Spleen (tissue), 13 donors: ENCODE measurements at places on chromosomes 16 and 17.

DNA sequence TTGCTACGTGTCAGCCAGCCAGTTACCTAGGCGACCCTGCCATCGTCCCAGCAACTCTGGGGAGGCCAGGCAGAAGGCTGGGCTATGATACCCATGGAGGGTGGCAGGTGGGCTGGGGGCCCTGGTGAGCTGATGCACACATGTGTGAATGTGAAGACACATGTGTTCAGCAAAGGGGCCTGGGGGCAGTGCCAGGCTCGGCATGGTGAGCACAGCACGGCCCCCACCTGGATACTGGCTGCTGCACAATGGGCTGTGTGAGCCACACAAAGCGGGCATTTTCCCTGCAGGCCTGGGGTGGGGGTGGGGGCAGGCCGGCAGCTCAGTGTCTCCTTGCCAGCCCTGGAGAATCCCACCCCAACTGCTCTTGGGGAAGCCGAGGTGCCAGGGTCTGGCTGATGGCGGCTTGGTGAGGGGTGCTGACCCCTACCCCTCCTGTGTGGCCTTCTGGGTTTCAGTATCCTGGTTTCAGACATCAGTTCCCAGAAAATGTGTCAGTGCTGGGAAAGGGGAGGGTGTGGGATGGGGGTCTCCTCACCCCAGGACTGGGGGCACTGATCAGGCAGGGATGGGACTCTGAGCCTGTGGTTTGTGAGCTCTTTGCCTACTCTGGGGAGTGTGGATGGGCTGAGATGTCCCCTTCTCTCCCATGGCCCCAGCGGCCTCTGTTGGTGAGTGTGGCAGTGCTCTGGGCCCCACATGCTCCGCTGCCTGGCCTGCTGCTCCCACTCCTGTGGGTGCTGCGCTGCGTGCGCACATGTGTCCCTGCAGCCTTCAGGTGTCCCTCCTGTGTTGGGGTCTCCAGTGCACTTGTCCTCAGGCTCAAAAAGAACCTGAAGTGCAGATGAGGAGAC lies 5.1 kb downstream of the LLGL1 start:
- DNase-seq: no peak

- no peak for DNase-seq
Measured at GRCh38 chr16:23293016-23293415, 9.1 kb upstream of the SCNN1B start.

GRCh38 chr16:86354641-86355513 lies 155.4 kb upstream of the FOXF1 start:
- DNase-seq: no peak

DNA sequence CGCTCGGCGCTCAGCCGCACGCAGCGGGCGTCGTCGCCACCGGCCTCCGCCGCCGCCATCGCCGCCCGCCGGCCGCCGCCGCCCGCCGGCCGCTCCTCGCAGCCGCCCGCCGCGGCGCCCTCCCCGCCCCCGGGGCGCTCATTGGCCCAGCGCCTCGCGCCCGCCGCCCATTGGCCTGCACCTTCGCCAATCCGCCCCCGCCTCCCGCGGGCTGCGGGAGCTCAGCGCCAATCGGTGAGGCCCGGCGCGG lies at the start of gene PGP:
Gene PGP, minus strand, starts transcription at position 122 of the 250 bp plus-strand sequence. Its CDS starts 63 bp downstream, at position 59.
- DNase-seq: no peak

- no peak for DNase-seq
Measured at GRCh38 chr16:11144122-11144521, 111.9 kb downstream of the SOCS1 start.

DNA sequence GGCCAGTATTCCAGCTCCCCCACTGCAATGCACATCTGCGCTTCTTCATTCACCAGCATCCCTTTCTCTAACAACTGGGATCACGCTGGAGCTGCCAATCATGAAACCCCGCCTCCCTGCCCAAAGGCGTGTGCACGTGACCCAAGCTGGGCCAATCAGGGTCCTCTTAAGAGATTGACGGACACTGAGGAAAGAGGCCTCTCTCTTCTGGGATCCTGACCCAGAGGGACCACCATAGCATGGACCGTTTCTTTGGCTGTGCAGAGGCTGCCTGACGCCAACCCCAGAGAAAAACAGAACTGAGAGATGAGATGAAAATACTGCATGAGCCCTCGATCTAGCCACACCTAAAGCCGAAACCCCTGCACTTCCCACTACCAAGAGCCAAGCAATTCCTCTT lies 32.0 kb downstream of the COTL1 start:
- DNase-seq: no peak

DNA sequence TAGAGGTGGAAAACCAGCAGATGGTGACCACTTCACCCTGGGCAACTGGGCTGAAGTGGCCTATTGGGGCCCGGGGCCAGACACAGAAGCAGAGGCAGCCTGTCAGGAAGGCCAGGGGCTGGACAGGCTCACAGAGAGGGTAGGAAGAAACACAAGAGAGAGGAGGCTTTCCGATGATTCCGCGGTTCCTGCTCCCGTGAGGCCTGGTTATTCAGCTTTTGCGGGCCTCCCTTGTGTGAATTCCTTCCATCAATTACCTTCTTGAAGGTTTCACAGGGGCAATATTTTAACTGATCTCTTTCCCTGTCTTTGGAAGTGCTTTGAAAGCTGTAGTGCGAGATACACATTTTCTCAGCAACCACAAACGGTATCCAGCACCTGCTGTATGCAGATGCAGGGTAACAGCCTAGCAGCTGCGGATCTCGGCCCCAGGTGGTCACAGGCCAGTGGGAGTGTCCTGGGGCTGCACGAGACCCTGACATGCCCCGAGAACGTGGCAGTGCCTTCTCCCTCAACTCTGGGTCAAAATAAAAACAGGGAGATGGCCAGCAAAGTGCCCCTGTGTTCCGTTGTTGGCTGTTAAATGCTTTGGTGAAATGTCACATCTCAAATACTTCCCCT lies 11.6 kb upstream of the CMIP start:
- DNase-seq: no peak

GRCh38 chr16:57878586-57878985 lies 76.3 kb upstream of the KIFC3 start:
- peak; percentile 24 for DNase-seq

DNA sequence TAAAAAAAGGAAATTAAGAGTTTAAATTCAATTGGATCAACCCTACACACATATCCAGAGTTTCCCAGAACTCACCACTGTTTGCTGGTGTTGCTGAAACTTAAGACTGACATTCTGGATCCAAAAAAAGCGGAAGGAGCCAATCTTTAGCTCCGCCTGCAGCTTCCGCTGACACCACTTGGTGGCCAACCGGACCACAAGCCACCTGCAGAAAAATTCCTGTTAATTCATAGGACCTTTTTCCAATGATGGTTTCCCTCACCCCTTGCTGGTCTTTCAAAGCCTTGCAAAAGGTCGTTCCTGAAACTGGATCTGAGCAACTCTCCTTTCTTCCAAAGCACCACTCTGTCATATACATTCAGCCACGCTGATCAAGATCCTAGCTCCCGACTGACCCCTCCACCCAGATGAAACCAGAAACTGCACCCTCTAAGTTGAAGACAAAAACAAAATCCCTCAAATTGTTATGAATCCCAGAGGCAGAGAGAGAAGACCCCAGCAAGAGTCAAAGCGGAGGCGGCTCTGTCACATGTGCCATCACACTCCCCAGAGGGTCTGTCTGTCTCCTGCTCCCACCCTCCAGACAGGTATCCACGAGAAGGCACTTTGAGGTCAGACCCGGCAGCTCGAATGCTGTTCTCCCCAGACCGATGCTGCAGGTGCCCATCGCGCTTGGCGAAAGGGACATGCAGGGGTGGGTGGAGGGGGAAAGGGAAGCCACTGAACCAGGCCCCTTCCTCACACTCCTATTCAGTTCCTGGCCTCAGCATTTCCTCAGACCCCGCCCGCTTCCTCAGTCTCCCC lies 773 bp downstream of the BLTP2 start:
- DNase-seq: peak; percentile 84

- DNase-seq: no peak
Measured at GRCh38 chr16:87465306-87465705, 27.5 kb downstream of the ZCCHC14 start.

DNA sequence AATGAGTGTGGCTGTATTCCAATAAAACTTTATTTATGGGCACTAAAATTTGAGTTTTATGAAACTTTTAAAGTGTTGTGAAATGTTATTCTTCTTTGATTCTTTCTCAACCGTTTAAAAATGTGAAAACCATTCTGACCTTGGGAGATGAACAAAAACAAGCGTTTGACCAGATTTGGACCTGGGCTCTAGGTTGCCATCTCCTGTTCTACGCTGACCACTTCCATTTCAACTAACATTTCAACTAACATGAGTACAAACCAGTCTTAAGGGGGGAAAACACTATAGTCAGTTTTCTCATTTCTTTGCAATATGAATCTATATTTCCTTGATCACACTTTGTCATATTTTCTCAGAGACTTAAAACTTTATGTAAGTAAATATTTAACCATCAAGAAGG lies 118.4 kb upstream of the IRX5 start:
- DNase-seq: no peak

- DNase-seq: no peak
Measured at GRCh38 chr17:13351046-13351445, 250.7 kb downstream of the HS3ST3A1 start.

- DNase-seq: no peak
Measured at GRCh38 chr17:21458054-21458453, 81.9 kb downstream of the KCNJ12 start.

GRCh38 chr16:14437426-14437825 lies 192.6 kb downstream of the PARN start:
- DNase-seq: no peak

- no peak for DNase-seq
Measured at GRCh38 chr17:61583242-61583641, 7.8 kb downstream of the NACA2 start.

DNA sequence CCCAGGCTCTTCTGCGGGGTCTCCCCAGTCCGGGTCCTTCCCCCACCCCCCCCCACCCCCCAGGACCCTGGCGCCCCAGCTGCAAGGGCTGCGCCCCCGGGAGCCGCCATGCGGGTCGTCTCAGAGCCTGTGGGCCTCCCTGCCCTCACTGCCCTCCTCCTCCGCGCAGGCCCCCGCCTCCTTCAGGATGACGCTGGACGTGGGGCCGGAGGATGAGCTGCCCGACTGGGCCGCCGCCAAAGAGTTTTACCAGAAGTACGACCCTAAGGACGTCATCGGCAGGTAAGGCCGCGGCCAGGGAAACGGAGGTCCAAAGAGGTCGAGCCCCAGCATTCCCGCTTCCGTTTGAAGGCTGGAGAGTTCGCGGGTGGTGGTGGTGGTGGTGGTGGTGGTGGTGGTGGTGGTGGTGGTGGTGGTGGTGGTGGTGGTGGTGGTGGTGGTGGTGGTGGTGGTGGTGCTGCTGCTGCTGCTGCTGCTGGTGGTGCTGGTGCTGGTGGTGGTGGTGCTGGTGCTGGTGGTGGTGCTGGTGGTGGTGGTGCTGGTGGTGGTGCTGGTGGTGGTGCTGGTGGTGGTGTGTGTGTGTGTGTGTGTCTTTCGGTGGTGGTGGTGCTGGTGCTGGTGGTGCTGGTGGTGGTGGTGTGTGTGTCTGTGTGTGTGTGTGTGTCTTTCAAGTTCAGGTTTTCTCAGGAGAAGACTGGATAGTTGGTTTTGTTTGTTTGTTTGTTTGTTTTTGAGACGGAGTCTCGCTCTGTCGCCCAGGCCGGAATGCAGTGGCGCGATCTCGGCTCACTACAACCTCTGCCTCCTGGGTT lies 615 bp downstream of the PHKG2 start:
- DNase-seq: peak; percentile 89

- no peak for DNase-seq
Measured at GRCh38 chr17:21689604-21690003, 2.7 kb upstream of the KCNJ18 start.

DNA sequence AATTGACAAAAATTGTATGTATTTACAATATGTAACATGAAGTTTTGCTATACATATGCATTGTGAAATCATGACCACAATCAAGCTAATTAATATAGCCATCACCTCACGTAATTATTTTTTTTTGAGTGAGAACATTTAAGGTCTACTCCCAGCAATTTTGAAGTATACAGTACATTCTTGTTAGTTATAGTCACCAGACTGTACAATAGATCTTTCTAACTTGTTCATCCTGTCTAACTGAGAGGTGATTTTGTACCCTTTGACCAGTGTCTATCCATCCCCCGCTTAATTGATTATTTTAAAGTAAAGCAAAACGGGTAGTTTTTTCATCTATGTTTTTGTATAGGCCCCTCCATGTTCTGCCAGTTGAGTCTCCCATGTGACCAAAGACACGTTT lies 30.3 kb downstream of the NTN1 start:
- DNase-seq: no peak

GRCh38 chr17:31830971-31831858 lies 27.8 kb downstream of the COPRS start:
- no peak for DNase-seq

- no peak for DNase-seq
Measured at GRCh38 chr17:46788796-46789195, 29.7 kb downstream of the WNT3 start.

DNA sequence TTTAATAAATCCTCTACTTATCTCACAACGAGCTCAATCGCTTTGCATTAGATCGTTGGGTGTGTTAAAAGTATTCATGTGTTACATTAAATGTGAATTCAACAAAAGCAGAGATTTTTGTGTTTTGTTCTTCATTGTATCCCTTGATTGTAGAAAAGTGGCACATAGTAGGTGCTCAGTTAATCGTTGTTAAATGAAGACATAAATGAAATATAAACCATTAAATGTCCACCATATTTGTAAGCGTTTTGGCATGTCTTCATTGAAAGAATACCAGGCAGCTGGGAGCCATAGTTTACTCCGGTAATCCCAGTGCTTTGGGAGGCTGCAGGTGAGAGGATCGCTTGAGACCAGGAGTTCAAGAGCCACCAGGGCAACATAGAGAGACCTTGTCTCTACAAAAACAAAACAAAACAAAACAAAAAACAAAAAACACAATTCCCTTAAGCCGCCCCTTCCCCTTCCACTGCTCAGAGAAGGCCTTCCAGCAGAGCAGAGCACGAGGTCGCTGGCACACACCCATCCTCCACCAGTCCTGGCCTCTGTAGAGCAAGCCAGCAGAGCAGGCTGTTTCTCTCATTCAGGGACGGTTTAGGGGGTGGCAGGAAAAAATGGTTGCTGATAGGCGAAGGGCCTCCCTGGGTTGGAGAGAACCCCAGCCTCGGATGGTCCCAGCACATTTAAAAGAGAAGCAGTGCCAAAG lies 673 bp upstream of the CHD9 start:
- no peak for DNase-seq

GRCh38 chr17:15999974-16000827 lies 577 bp downstream of the TTC19 start:
- no peak for DNase-seq

DNA sequence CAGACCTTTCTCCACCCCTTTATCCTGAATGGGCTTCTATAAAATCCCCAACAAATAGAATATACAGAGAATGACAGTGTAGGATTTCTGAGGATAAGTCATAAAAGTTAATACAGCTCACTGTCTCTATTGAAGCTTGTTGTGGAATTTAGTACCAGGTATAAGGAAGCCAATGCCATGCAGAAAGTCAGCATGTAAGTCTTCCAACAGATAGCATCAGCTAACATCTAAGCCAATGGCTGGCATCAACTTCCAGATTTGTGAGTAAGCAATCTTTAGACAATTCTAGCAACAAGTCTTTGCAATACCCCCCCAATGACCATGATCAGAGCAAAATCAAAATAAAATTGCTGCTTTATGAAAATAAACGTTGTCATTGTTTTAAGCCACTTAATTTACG lies 22.5 kb upstream of the LRRC37A3 start:
- DNase-seq: no peak

GRCh38 chr17:18858567-18859245 lies 775 bp downstream of the PRPSAP2 start:
- no peak for DNase-seq
